ENCODE measurements at places on chromosomes 3 and 15.

DNA sequence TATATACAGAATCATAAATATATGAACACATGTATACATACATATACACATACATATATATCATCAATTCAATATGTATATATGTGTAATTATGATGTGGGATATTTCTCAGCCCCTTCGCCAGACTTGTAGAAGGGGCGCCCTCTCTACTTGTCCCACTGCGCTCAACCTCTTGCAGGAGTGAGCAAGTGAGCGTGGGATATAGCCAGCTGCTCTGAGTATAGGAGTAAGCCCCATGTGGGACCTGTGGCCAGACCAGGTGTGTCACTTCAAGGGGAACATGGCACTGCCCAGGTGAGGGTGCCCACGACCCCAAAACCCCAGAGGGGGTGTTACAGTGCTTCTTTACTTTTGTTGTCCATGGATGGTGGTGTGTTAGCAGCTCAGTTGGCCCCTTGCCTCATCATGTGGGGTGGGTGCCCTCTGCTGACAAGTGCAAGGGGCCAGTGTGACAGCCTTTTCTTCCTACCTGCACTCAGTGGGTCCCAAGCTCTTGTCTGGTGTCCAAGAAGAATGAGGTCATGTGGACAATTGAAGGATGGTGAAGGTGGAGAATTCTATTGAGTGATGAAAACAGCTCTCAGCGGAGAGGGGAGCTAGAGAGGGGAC lies 304.1 kb downstream of the UNC13C start:
- no peak for DNase-seq

DNA sequence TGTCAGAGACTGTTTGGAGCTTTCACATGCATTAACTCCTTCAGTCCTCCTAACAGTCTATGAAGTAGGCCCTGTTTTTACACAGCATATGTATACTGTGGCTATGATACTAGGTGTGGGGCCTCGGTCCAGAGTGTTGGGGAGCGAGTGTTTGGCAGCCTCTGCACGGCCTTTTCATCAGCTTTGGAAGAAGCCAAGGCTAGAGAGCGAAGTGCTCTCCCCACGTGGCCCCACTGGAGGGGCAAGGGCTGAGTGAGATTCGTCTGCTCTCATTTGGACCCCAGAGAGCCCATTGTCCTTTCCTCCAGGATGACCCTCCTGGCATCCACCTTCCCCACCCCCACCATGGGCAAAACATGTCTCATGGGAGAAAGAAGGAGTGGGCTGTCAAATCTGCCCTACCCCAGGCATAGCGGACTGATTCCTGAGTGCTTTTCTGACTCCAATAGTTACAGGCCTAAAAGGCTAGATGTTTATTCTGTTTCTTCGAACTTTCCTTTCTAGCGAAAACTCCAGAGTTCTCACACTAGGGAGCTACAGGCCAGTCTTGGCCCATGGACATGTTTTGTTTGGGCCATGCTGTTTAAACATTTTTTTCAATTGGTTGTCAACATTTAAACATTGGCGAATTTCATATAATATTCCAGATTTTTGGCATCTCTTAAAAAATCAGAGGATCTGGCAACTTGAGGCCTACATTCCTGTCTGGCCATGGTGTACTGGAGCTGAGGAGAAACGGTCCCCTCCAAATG lies 76.0 kb downstream of the EEFSEC start:
- no peak for DNase-seq

DNA sequence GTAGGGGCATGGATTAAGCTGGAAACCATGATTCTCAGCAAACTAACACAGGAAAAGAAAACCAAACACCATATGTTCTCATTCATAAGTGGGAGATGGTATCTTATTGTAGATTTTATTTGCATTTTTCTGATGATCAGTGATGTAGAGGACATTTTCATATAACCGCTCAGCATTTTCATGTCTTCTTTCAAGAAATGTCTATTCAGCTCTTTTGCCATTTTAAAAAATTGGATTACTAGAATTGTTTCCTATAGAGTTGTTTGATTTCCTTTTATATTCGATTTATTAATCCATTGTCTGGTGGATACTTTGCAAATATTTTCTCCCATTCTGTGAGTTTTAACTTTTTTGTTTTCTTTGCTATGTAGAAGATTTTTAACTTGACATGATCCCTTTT lies 682.2 kb upstream of the BCHE start:
- no peak for DNase-seq

DNA sequence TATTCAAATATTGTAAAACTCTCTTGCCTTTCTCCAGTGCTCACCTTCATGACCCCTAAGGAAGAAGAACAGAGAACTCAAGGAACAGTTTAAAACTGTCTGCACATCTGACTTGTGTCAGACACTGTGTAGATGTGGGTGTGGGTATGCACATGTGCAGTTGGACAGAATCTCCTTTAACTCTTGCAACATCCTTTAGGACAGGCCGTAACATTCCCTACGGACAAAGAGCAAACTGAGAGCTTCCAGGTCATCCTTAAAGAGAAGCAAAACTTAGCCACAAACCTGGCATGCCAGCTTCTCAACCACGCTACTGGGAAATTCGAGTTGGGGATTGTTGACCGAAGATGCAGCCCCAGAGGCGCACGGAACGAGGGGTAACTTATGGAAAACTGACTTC lies 4.1 kb upstream of the SFMBT1 start:
- peak; percentile 55 for DNase-seq

DNA sequence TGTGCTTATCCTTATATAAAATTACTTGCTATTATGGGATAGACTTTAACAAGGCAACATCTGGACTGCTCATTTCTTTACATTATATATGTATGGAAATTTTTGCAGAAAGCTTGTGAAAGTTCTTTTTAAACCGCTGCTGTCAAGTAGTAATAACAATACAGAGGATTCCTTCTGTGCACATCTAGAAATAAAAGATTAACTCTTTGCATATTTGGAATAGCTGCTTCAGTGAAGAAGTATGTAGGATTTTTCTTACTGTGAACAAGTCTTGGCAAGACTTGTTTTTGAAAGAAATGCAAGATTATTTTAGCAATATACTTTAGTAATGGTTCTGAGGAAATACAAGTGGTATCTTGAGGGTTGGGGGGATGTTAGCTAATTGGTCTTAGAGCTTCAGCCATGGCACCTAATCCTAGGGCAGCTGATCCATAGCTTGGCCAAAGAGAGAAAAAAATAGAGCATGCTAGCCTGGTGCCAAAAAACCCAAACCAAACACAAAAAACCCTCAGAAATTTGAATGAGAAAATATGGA lies 4.3 kb downstream of the PRKCI start:
- no peak for DNase-seq

- no peak for DNase-seq
Measured at GRCh38 chr3:144409319-144409718, 437.7 kb downstream of the DIPK2A start.

GRCh38 chr3:32743934-32744333 lies 58.9 kb downstream of the CNOT10 start:
- DNase-seq: peak; percentile 65

DNA sequence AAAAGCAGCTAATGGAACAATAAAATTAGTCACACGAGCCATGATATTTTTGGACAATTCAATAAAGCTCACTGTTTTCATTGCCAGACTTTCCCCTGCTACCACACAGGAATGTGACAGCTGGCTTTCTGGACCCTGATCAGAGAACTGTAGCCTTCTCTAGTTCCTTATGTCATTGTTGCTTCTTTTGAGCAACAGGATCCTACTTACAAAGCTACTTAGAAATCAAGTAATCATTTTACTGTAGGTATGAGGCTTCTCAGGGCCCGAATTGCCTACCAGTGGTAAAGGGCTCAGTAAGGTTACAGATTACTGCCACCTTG lies 94.3 kb upstream of the AADACL2 start:
- no peak for DNase-seq

- peak; percentile 48 for DNase-seq
Measured at GRCh38 chr3:78139166-78139565, 1099.3 kb downstream of the ROBO2 start.

DNA sequence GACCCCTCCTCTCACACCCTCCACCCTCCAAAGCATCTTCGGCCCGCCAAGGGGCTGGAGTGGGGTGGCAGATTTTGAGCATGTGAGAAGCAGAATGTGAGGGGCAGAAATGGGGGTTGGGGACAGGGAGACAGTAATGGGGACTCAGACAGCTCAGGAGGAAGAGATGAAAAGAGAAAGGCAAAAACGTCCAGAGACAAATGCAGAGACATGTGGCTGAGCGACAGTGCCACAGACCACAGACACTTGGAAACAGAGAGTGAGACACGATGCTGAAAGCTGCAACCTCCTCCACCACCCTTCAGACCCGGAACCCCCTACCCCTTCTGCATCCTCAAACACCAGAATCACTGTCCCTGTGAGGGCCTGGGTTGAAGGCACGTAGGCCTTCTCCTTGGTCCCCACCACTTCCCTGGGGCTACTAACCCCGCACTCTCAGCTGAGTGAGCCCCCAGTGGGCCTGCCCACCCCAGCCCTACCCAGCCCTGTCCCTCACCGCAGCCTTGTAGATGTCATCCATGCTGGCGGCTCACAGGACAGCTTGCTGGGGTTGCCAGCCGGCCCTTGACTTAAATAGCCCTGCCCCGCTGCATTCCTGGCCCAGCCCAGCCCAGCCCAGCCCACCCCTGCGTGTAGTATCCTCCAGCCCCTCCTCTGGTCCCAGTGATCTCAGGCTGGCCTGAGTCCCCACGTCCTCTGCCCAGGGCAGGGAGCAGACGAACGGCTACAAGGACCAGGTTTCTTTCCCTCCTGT lies at the start of gene TNNC1:
TNNC1 (minus strand) TSS at position 546 of the 754 bp plus-strand sequence; CDS start at position 520, 26 bp downstream.
- DNase-seq: no peak

GRCh38 chr3:27224197-27224596 lies 145.0 kb downstream of the NEK10 start:
- DNase-seq: peak; percentile 58
